ENCODE measurements at places on chromosomes 4 and X. TPM values are rescaled to one million over a fixed set of nuclear protein-coding genes. Genes with fewer than 3 reads are reported as not detected.
A peak's percentile ranks its signal among the peaks of the same experiment; 100 is the strongest.

The MAGIX gene
- total RNA-seq: 0.32 TPM

- peak within 1 kb of the TSS; percentile 69 for H3K4me3 ChIP-seq
- no peaks in the 10 kb centered on the region for H3K4me1 ChIP-seq
- no peaks in the 10 kb centered on the region for H3K36me3 ChIP-seq
- DNase-seq: no peak
- no peaks in the 10 kb centered on the region for H3K27me3 ChIP-seq
- H3K27ac ChIP-seq: peak within 1 kb of the TSS; percentile 81
Measured at GRCh38 chrX:75155827-75156525, at the start of gene ABCB7. ABCB7 (minus strand) TSS chrX:75156283; CDS start chrX:75156272, 11 bp downstream.

DNA sequence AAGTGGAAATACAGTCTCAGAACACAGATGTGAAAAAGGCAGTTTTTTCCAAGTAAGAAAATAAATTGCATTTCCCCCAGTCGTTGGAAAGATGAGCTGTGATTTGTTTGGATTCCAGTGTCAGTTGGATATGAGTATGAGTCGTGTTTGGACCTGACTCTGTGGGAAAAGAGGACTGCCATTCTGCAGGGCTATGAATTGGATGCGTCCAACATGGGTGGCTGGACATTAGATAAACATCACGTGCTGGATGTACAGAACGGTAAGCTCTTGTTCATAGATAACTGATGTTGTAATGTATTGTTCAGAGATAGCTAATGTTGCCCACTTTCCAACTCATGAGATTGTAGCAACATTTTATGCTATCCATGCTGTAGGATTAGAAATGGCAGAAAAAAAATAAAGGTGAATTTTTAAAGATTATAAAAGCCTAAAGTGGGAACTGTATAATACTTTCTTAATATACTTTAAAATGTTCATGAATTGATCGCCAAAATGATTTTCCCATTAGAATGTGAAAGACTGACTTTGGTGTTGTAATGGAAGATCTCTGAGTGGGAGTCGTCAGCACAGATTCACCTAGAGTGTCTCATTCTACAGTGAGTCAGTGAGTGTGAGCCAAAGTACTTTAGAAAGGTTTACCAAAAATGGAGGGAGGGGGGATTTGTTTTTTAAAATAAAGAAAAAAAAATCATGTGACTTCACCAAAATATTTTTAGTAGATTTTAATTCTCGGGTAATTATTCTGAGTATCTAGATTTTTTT lies 178.7 kb downstream of the DCTD start:
- no peaks in the 10 kb centered on the region for H3K27me3 ChIP-seq
- H3K36me3 ChIP-seq: no peaks in the 10 kb centered on the region
- no peaks in the 10 kb centered on the region for H3K4me1 ChIP-seq
- H3K4me3 ChIP-seq: no peak overlapping the region

GRCh38 chrX:136768469-136769084 lies 12.2 kb downstream of the ARHGEF6 start:
- DNase-seq: no peak
- peak overlapping the region; percentile 85 for H3K27ac ChIP-seq
- no peaks in the 10 kb centered on the region for H3K27me3 ChIP-seq
- peak overlapping the region; percentile 70 for H3K4me3 ChIP-seq
- H3K36me3 ChIP-seq: no peaks in the 10 kb centered on the region

DNA sequence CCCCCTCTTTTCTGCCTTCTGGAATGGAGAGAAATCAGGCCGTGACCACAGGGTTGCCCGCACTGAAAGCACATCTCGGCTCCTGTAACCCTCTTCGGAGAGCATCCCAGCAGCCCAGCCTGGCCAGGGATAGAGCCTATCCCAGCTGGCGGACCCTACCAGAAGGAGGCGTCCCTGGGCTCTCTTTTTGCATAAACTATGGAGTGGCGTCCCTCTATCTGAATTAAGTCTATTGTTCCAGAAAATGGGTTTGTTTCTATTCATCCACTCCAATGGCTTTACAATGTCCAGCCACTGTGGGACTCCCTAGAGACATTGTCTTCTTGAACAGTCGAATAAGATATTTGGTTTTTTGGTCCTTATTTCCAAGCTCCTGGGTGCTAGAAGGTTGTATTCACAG lies 689 bp upstream of the NHSL2 start:
- DNase-seq: no peak
- no peaks in the 10 kb centered on the region for H3K4me1 ChIP-seq
- peak overlapping the region; percentile 45 for H3K4me3 ChIP-seq
- H3K27me3 ChIP-seq: peaks cover 10% of the 10 kb centered on the region

- no peaks in the 10 kb centered on the region for H3K27me3 ChIP-seq
- no peak overlapping the region for H3K27ac ChIP-seq
- no peaks in the 10 kb centered on the region for H3K4me1 ChIP-seq
- no peak overlapping the region for H3K4me3 ChIP-seq
- H3K36me3 ChIP-seq: no peaks in the 10 kb centered on the region
Measured at GRCh38 chrX:106415276-106415895, 196.4 kb upstream of the RADX start.

The AFF2 gene
- total RNA-seq: 2.3 TPM

GRCh38 chr4:20493761-20494353 lies 206.4 kb upstream of the PACRGL start:
- peaks cover 8% of the 10 kb centered on the region for H3K36me3 ChIP-seq
- no peak overlapping the region for H3K27ac ChIP-seq
- H3K4me3 ChIP-seq: no peak overlapping the region
- no peaks in the 10 kb centered on the region for H3K4me1 ChIP-seq
- DNase-seq: no peak
- no peaks in the 10 kb centered on the region for H3K27me3 ChIP-seq

DNA sequence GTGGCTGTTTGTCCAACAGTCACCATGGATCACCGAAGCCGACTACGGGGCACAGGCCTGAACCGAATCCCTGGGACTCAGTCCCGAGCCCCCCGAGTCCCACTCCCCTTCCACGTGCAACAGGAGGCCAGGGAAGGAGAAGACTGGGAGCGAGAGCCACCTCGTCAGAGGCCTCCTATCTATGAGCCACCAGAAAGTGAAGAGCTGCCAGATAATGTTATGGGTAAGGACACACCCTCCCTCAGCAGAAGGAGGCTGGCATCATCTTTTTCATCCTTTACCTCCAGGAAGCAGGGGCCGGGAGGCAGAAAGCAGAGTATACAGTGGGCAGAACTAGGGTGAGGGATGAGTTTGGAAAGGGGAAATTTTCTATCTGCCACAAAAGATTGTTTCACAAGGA lies 2.8 kb upstream of the PRDX4 start:
- no peak overlapping the region for H3K27ac ChIP-seq
- no peaks in the 10 kb centered on the region for H3K27me3 ChIP-seq
- no peak overlapping the region for H3K4me3 ChIP-seq
- H3K36me3 ChIP-seq: no peaks in the 10 kb centered on the region

The CDK16 gene
- 87.4 TPM for total RNA-seq

The EXOC1L gene
- not detected for total RNA-seq

- H3K4me1 ChIP-seq: no peaks in the 10 kb centered on the region
- no peaks in the 10 kb centered on the region for H3K36me3 ChIP-seq
- DNase-seq: no peak
- no peaks in the 10 kb centered on the region for H3K27me3 ChIP-seq
- H3K4me3 ChIP-seq: no peak overlapping the region
Measured at GRCh38 chrX:132671229-132671641, 182.4 kb upstream of the MBNL3 start.

DNA sequence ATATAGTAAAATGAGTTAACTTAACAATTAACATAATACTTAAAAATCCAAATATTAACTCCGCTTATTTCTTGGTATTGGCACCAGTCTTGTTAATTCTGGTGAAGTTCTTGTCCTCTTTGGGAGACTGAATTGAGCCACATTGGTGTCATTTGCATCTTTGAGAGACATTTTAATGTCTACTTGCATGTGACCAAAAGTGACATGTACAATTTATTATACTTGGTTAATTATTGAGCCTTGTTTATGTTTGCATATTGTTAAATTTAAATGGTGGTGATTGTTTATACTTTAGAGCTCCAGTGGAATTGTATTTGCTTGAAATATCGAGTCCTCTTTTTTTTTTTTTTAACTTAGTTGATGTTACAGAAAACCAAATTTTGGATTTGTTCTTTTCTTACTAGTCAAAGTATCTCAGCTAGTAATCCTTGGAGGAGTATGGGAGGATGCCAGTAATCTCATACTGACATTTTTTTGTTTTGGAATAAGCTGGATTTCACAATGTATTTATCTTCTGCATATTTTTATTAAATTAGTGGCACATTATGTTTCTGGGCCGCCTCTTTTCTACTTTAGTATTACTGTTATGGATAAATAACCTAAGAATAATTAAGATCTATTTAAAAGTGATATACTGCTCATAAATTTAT lies 3.9 kb downstream of the SPCS3 start:
- peaks cover 22% of the 10 kb centered on the region for H3K4me1 ChIP-seq

DNA sequence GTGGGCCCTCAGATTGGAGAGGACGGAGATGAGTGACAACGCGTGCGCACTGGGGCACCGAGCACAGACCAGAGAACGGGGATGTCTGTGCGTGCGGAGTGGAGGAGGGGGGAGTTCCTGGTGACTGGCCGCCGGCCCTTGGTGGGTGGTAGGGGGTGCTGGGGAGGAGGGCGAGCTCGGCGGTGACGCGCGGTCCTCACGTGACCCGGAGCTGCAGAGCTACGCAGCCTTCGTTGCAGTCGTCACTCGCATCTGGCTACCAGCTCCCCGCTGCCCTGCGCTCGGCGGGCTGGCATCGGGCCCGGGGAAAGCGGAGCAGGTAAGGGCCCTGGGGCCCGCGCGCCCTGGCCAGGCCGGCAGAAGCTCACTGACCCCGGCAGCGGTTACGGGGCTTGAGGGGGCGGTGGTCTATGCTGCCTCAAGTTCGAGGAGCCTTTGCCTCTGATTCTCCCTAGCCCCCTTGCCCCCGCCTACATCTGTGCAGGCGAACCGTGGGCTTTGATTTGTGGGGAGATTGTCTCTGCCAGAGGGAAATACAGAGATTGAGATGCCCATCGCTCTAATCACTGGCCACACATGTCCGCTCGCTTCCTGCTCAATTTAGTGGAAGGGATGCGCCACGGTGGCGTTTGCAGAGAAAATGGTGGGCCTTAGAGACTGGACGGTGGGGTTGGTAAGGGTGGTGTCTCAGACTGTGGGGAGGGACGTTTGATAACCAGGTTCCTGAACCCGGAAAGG lies at the start of gene ARMCX4:
TSS of gene ARMCX4 (plus strand) at position 245 of the 738 bp plus-strand sequence. CDS start 3,134 bp downstream, outside the sequence.
- no peaks in the 10 kb centered on the region for H3K4me1 ChIP-seq
- H3K4me3 ChIP-seq: peak within 1 kb of the TSS; percentile 59
- H3K27ac ChIP-seq: peak within 1 kb of the TSS; percentile 1
- no peaks in the 10 kb centered on the region for H3K27me3 ChIP-seq
- DNase-seq: no peak

- DNase-seq: no peak
- no peaks in the 10 kb centered on the region for H3K4me1 ChIP-seq
- H3K4me3 ChIP-seq: no peak overlapping the region
- H3K36me3 ChIP-seq: peaks cover 27% of the 10 kb centered on the region
Measured at GRCh38 chrX:153460826-153461225, 9.6 kb downstream of the HAUS7 start.

The JADE3 gene
- total RNA-seq: 1.8 TPM

DNA sequence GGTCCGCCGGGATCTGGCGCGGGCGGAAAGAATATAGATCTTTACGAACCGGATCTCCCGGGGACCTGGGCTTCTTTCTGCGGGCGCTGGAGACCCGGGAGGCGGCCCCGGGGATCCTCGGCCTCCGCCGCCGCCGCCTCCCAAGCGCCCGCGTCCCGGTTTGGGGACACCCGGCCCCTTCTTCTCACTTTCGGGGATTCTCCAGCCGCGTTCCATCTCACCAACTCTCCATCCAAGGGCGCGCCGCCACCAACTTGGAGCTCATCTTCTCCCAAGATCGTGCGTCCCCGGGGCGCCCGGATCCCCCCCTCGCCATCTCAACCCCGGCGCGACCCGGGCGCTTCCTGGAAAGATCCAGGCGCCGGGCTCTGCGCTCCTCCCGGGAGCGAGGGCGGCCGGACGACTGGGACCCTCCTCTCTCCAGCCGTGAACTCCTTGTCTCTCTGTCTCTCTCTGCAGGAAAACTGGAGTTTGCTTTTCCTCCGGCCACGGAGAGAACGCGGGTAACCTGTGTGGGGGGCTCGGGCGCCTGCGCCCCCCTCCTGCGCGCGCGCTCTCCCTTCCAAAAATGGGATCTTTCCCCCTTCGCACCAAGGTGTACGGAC lies 482 bp upstream of the SHOX start:
- no peak for DNase-seq
- peaks cover 6% of the 10 kb centered on the region for H3K27me3 ChIP-seq
- H3K4me1 ChIP-seq: no peaks in the 10 kb centered on the region

- H3K36me3 ChIP-seq: no peaks in the 10 kb centered on the region
- no peak for DNase-seq
- no peaks in the 10 kb centered on the region for H3K4me1 ChIP-seq
- H3K4me3 ChIP-seq: no peak overlapping the region
- no peaks in the 10 kb centered on the region for H3K27me3 ChIP-seq
Measured at GRCh38 chrX:37677765-37678164, 7.8 kb upstream of the XK start.

- H3K4me3 ChIP-seq: no peak overlapping the region
- no peak for DNase-seq
- no peaks in the 10 kb centered on the region for H3K36me3 ChIP-seq
- H3K27ac ChIP-seq: no peak overlapping the region
Measured at GRCh38 chr4:22190855-22191254, 242.3 kb upstream of the KCNIP4 start.

DNA sequence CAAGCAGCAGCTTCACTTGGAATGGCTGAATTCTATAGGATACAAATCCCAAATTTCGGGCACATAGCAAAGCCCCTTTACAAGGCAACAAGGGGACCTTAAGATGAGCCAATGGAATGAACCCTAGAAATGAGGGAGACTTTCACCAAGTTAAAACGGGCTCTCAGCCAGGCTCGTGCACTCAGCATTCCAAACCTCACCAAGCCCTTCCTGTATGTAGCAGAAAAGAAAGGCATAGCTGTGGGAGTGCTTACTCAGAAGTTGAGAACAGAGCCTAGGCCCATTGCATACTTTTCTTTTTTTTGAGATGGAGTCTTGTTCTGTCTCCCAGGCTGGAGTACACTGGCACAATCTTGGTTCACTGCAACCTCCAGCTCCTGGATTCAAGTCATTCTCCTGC lies 10.8 kb upstream of the HERC5 start:
- DNase-seq: no peak
- H3K27ac ChIP-seq: no peak overlapping the region
- no peaks in the 10 kb centered on the region for H3K27me3 ChIP-seq
- H3K36me3 ChIP-seq: no peaks in the 10 kb centered on the region

Data from ascending aorta (tissue), 2 donors.